ENCODE measurements at places on chromosomes 5 and 9. TPM values are rescaled to one million over a fixed set of nuclear protein-coding genes. Genes with fewer than 3 reads are reported as not detected.

DNA sequence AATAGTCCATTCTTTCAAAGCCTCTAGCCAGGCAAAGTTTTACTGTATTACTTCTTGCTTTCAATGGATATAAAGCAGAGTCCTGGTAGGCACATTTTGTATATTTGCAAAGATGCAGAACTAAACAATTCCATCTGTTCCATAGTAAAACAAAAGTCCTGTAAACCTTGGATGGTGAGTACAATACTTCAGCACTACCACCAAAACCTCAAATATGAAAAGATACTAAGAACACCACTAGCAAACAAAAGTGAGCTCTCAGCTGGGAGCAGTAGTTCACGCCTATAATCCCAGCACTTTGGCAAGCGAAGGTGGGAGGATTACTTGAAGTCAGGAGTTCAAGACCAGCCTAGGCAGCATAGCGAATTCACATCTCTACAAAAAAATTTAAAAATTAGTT, 195.0 kb downstream of the MSX2 start:
- no peak for DNase-seq

DNA sequence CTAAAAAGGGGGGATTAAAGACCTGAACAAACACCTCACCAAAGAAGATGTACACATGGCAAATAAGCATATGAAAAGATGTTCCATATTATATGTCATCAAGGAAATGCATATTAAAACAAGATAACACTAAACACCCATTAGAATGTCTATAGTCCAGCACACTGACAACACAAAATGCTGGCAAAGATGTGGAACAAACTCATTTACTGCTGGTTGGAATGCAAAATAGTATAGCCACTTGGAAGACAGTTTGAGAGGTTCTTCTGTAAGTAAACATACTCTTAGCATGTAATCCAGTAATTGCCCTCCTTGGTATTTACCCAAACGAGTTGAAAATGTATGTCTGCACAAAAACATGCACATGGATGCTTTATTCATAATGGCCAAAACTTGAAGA, 73.6 kb downstream of the RGMB start:
- DNase-seq = no peak

GRCh38 chr5:91189480-91190313, 193.4 kb downstream of the ARRDC3 start:
- DNase-seq = no peak

GRCh38 chr5:146003852-146004251, 67.5 kb downstream of the SH3RF2 start:
- DNase-seq = no peak

DNA sequence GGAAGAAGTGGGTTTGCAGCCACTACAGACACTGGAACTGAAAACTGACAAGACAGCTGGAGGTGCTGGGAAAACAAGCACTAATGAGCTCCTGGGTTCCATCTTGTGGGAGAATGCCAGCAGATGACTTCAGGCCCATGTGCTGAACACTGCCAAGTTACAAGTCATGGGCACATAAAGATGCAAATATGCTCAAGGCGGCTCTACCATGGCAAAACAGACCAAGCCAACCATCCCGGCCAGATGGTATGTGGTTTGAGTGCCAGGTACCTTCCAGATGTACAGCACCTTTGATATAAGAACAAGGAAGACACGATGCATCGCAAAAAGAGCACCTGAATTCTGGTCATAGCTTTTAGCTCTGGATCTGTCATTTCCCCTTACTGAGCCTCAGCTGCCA, 19.9 kb downstream of the TNFSF8 start:
- DNase-seq = no peak

GRCh38 chr9:89464300-89464901, 33.5 kb downstream of the SEMA4D start:
- no peak for DNase-seq

- no peak for DNase-seq
Measured at GRCh38 chr9:137025517-137025966, 2.5 kb downstream of the ABCA2 start.

DNA sequence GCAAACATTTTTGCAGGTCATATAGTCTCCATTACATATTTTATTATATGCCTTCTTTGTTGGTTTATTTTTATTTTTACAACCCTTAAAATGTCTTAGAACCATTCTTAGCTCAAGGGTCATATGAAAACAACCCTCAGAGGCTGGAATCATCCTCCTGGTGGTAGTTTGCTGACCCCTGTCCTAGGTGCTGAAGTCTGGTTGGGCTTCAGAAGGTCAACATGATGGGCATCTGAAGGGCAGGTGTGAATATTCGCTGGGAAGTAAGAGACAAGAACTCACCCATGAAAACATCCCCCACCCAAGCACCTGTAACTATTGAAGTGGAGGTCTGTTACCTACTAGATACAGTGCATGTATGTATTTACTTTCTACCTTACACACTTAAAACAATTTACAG, 75.4 kb downstream of the OSMR start:
- no peak for DNase-seq

- DNase-seq = no peak
Measured at GRCh38 chr9:106468431-106468830, 394.5 kb upstream of the ZNF462 start.

GRCh38 chr9:76610011-76610352, 151.0 kb downstream of the GCNT1 start:
- DNase-seq = no peak

DNA sequence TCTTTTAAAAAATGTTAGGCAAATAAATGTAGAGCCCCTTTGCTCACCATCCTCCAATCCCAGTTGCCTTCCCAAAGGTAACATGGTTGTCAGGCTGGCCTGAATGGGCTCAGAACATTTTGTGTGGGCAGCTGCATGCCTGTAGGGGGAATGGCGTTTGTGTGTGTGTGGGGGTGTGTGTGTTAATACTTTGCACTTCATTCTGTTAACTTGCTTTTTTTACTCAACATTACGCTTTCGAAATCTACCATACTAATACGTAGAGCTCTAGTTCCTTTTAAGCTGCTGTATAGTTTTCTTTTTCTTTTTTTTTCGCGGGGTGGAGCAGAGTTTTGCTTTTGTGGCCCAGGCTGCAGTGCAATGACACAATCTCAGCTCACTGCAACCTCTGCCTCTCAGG, 14.0 kb downstream of the MYOZ3 start:
- no peak for DNase-seq

- peak; percentile 62 for DNase-seq
Measured at GRCh38 chr5:180803181-180804128, 849 bp upstream of the MGAT1 start.

GRCh38 chr9:4987961-4988421, 2.9 kb downstream of the JAK2 start:
- peak; percentile 15 for DNase-seq

DNA sequence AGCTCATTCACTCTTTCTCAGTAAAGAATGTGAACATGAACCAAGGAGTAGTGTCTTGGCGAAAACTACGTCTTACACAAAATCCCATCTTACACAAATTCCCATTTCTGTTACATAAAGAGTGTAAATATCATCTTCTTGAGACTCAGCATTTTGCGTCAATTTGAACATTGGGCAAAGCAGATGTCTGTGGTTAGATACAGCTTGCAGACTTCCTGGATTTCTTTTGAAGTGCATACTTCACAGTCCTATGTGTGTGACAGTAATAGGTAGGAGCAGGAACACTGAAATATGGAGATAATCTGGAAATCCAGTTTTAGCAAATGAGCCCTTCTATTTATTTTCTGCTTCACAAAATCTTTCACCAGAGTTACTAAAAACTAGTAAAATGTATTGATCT, 58.8 kb downstream of the C6 start:
- no peak for DNase-seq

GRCh38 chr9:107020040-107020530, 157.1 kb downstream of the ZNF462 start:
- DNase-seq = no peak

- DNase-seq = no peak
Measured at GRCh38 chr5:173329491-173330337, 1.5 kb upstream of the STC2 start.

DNA sequence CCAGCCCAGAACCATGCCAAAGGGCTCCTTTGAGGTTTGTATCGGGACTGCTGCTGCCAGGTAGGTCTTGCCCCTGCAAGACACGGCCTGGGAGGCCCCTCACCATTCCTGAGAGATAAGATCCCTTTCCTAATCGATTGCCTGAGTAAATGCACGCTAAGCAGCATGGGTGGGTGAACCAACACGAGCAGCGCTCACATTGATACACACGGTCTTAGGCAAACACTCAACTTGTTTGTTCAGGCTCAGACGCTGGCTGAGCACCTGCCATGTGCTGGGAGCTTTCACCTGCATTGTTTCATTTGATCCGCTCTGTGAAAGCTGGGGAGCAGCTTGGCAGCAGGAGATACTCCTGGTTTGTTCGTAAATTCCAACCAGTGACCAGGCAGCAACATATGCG, 76.9 kb upstream of the NEURL1B start:
- DNase-seq = no peak

GRCh38 chr9:19372567-19372966, 7.5 kb downstream of the RPS6 start:
- no peak for DNase-seq

GRCh38 chr5:24805230-24805629, 160.5 kb upstream of the CDH10 start:
- DNase-seq = no peak

DNA sequence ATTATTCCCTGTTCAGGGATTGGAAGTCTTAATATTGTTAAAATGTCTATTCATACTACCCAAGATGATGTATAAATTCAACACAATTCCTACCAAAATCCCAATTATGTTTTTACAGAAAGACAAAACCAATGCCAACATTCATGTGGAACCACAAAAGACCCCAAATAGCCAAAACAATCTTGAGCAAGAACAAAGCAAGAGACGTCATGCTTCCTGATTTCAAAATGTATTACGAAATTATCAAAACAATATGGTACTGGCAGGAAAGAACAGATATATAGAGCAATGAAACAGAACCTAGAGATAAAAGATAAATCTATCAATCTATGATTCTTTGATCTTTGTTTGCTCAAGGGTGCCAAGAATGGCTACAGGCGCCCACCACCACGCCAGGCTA, 237.9 kb downstream of the TAF11L14 start:
- no peak for DNase-seq

DNA sequence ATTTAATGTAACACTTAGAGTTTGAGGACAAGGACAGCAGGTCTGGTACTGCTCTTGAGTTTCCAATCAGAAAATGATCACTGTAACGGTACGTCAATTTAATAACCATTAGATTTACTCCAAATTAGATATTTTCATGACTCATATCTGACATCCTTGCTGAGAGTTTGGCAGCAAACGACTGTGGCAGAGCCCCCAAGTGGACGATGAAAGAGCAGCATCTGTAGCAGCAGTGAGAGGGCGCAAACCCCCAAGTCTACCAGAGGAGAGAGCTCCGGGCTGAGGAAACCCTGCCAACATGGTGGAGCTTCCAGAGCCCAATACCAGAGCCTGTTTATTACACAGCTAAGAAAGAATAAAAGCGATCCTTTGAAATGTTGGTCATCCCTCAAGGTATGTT, 73.2 kb upstream of the EPB41L4A start:
- no peak for DNase-seq

DNA sequence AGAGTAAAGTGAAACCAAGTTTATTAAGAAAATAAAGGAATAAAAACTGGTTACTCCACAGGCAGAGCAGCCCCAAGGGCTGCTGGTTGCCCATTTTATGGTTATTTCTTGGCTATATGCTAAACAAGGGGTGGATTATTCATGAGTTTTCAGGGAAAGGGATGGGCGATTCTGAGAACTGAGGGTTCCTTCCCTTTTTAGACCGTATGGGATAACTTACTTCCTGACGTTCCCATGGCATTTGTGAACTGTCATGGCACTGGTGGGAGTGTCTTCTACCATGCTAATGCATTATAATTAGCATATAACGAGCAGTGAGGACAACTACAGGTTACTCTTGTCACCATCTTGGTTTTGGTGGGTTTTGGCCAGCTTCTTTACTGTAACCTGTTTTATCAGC, 323.9 kb upstream of the PTGER4 start:
- DNase-seq = no peak

DNA sequence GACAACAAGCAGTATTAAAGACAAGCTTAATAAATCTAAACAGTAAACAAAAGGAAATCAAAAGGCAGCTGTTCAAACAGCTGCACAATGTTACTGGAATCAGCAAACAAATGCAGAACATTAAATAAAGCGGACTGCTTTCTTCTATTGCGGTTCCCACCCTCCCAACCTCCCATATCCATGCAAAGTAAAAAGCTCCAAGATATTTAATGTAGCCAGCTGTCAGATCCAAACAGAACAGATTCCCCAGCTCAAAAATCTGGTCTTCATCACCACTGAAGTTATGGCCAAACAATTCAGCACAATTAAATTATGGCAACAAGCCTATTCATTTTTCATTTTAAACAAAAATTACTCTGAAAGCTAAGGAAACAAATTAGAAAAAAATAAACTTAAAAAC, 75.9 kb downstream of the SLC38A9 start:
- DNase-seq = no peak

DNA sequence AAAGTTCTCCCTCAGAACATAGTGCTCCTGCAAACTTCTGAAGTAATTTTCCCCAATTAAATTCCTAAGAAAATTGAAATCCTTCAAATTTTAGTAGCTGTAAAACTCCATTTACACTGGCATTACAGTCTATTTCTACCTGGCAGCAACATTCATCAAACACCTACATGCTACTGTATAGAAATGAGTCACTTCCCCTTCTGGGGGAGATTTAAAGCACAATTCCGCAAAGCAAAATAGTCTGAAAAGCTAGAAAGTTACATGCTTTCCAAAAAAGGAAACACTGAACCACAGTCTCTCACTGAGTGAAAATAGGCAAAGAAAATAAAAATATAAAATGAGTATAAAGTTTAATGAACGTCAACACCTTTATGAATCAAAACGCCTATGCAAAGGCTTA, 43.3 kb downstream of the MCTP1 start:
- no peak for DNase-seq

DNA sequence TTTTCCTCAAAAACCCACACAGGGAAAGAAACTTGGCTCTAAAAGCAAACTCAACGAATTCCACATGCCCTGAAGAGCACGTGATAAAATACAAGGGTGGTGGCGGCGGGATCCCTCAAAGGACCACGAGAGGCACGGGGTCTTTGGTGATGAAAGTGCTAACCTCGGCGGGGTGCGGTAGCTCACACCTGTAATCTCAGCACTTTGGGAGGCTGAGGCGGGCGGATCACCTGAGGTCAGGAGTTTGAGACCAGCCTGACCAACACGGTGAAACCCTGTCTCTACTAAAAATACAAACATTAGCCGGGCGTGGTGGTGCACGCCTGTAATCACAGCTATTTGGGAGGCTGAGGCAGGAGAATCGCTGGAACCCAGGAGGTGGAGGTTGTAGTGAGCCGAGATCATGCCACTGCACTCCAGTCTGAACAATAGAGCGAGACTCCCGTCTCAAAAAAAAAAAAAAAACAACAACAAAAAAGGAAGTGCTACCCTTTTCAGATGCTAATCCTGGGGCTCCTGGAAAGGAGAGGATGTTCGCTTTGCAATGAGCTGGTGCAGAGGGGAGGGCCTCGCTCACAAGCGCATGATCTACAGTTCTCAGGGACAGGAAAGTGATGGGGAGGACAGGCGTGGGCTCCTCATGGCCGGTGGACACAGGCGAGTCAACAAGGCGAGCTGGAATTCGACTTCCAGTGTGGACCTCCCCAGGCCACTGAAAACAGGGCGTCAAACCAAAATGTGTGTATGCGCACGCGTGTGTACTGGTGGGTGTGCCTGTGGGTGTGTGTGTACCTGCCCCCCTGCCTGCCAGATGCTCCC, 54.1 kb downstream of the USP20 start:
- DNase-seq = no peak

GRCh38 chr9:10701906-10702305, 89.1 kb upstream of the PTPRD start:
- no peak for DNase-seq

Gene IL3
- total RNA-seq = not detected

Gene DRD1
- total RNA-seq = not detected

Gene BRINP1
- total RNA-seq = not detected

Gene CDH10
- not detected for total RNA-seq

Gene CNTNAP3
- total RNA-seq = not detected

Gene NFIB
- 0.12 TPM for total RNA-seq

Gene CCDC183
- total RNA-seq = 2.2 TPM
